ENCODE measurements at places on chromosomes 3 and 15.
A peak's percentile ranks its signal among the peaks of the same experiment; 100 is the strongest.

DNA sequence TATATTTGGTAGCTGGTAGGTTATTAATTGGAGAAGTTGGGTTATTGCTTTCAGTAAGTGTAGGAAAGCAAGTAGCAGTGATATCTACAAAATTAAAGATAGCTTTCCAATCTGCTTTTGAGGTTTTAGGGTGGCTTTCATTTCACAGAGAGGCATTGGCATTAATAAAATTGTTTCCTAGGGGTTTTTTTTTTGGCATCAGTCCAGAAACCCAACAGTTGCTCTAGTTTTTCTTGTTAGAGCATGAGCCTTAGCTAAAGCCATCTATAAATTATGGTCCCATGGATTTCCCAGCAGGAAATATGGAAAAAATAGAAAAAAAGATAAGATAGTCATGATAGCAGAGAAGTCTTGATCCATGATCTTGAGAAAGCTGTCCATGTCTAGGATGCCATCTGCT lies 3.0 kb upstream of the B4GALT4 start:
- DNase-seq = no peak

DNA sequence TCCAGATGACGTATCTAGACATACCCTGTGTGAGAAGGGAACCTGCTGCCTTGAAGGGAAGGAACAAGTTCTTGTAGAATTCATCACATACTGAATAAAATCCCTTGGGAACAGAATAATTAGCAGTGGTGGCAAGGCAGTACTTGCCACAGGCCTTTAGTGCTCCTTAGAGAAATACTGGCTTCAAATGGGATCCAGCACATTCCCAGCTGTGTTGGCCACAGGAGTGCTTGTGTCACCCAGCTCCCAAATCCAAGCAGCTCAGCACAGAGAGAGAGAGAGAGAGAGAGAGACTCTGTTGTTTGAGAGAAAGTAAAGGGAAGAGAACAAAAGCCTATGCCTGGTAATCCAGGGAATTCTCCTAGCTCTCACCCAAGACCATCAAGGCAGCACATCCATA lies 969.0 kb upstream of the ALCAM start:
- DNase-seq = no peak

DNA sequence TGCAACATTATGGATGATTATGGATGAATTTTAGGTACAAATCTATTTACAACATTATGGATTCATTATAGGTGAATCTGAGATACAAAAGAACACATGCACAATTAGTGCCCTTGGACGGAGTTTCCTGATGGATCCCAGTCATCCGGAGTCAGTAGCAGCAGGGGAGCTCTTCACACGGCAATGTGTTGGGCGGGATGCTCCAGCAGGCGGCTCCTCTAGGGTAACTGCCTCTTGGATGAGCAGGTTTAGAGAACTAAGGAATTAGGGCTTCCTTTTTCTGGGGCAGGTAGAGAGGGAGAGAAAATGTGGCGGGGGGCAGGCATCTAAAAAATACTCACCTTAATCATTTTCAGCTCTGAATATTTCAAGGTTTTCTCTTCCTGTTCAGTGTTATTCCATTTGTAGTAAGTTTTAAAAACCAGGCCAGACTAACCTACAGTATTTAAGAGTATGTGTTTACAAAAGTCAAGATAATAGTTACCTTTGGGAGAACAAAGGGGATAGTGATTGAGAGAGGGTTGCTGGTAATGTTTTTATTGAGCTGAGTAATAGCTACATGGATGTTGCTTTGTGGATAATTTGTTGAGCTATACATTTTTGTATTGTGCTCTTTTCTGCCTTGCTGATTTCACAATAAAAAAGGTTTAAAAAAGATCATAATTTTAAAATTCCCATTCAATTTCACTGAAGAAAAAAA lies 27.4 kb upstream of the GOLM2 start:
- DNase-seq = no peak

- DNase-seq = no peak
These were observed 98.5 kb upstream of the ROBO2 start for GRCh38 chr3:76941376-76941775.

DNA sequence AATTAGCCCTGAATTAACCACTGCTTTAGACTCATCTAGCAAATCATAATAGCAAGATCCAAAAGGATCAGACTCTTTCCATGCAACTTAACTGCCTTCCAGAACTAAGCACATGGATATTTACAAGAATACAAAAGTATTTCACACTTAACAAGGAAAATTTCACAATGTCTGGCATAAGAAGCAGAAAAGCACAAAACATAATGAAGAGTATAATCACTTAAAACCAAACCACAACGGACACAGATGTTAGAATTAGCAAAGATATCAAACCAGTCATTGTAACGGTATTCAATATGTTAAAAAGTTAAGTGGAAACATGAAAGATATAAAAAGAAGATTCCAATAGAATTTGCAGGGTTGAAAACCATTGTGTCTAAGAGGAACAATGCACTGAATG lies 51.5 kb upstream of the COL6A6 start:
- DNase-seq = no peak

DNA sequence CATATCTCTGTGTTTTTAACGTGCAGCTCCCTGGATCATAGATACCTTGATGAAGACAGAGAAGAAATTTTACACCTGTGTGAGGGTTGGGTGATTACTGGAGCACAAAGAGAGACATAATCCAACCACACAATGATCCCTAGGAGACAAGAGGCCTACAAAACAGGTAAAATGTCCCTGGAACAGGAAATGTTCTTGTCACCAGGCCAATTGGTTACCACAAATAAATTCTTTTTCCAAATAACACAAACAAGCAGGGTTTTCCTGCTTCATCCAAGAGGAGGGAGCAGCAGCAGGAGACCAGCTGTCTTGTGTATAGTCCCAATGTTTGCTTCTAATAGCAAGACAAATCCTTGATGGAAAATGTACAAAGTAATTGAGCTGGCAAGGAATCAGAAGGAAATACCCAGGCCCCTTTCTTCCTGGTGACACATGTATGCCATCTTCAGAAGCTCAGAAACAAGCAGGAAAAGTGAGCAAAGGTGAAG lies 1.4 kb downstream of the MGLL start:
- DNase-seq = no peak

DNA sequence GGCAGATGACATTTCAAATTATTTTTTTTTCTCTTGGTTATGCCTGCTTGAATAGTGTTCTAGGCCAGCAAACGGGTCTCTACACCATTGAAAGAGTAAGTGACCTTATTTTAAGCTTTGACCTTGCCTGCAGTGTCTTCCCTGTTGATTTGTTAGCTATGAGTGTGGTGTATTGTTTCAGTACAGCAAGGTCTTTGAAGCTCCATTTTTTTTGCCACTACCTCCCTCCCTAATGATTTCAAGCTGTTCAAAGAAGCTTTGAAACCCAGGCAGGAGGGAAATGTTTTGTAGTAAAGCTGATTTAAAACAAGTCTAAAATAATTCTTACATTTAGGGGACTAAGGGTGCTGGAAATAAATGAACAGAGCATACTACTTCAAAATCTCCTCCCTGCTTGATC lies 1249.8 kb downstream of the ROBO1 start:
- DNase-seq = no peak

DNA sequence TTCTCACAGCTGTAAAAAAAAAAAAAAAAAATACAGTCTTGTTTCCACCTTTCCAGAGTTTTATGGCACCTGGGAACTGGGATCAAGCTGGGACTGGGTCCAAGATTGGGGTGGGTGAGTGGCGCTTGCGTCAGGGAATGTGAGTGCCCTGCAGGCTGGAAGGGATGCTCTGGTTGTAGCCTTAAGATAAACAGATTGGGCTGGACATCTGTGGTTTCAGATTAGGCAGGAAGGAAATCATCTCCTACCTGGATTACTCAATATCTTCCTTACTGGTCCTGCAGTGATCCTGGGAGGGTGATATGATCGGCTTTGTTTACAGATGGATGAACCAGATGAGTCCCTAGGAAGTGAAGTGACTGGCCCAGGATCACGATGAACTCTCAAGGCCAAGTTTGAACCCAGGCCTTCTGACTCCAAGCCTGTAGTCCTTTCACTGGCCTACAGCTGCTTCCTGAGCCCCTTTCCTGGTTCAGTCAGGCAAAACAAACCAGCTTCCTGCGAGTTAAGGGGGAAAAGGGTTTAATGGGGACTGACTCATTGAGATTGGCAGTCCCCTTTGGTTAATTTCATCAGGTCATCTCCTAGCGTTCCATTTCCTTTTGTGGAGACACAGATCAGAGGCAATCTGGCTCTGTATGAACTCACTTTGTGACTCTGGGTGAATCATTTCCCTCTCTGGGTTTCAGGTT lies 179.8 kb downstream of the THSD4 start:
- DNase-seq = no peak

DNA sequence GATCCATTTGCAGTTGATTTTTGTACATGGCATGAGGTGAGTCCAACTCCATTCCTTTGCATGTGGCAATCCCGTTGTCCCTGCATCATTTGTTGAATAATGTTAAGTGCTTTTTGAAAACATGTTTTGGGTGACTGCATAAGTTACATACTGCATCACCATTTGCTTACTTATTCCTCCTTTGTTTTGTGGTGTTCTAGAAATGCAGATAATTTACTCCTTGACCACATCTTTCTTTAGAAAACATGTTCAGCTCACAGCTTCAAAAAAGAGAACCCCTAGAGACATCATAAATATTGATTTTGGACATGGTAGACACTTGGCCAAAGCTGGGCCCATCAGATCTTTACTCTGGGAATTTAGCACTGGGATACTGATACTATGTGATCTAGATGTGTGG lies 135.3 kb upstream of the DAZL start:
- no peak for DNase-seq

- DNase-seq = no peak
These were observed 5.0 kb upstream of the CAND2 start for GRCh38 chr3:12791430-12791829.

DNA sequence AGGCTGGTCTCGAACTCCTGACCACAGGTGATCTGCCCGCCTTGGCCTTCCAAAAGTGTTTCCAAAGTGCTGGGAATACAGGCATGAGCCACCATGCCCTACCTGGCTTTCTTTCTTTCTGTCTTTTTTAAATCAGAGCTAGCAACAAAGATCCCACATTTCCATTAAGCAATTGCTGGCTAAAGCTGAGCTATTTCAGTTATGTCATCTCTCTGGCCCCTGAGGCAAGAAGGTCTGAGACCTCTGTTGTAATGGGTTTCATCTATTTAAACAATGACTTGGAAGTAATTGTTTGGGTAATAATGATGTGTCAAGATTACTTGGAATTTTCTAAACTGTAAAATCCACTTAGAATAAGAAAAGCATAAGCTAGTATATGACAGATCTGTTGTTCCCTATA lies 30.2 kb upstream of the CRBN start:
- no peak for DNase-seq

- DNase-seq = no peak
These were observed 10.0 kb upstream of the INO80 start for GRCh38 chr15:41125931-41126642.

DNA sequence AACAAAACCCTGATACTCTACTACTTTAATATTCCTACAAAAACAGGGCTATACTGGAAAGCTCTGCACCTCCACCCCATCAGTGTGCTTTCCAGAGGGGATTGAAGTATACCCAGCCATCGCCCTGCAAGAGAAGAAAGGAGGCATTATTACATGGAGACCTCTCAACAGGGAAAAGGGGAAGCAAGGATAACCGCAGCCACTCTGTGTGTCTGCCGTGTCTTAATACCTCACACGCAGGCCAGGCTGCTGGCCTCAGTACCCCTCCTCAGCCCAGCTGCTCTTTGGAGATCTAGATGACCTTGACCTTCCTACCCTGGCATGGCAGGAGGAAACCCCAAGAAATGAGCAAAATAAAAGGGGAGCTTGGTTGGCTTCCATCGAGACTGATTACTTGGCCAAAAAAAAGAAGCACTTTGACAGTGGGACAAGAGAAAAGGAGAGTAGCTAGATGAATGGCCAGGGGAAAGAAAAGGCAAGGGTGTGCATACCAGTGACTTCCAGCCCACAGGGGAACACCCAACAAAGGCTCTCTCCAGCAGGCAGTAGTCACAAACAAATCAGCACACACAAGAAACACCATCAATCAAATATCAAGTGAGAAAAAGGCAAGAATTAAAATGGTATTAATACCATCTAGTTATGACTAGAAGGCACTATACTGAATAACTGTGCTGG lies 129.4 kb downstream of the STT3B start:
- DNase-seq = no peak

DNA sequence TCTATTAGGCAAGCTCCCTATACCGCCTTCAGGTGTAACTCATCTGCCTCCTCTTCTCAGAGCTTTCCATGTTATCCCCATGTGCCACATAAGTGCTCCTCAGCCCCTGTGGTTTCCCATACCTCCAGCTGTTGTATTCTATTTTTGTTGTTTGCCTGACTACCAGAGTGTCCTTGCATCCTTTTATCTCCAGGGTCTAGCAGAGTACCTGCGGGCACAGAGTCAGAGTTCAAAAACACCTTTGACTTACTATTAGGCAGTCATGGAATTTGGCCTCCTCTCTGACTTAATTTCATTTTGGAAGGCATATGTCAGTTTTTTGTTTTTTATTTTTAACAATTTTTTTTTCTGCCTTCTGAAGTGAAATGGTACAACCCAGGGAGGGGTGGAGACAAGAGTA lies 7.1 kb downstream of the GPR87 start:
- DNase-seq = no peak

DNA sequence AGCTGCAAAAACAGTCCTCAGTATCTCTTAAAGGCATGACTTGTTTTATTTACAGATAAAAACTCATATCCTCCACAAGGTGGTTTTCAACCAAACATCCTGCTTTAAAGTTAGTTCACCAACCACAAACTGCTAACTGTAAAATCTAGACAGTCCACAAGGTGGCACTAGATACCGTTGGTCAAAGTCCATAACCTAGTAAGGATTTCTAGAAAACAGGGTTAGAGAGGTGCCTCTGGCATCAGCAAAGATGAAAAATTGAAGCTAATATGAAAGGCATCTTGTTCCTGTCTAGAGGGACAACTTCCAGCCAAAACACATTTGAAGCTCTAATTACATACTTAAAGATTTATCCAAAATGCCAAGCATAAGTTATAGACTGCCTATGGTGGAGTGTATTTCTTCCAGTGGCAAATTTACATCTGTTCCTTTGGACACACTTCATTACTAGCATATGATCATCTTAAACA lies 56.0 kb downstream of the ZMAT3 start:
- DNase-seq = no peak

- DNase-seq = peak; percentile 62
These were observed 526 bp downstream of the GPD1L start for GRCh38 chr3:32106929-32107362.
